NCI-H1048 (cell line): ENCODE measurements at places on chromosomes 4 and X.

DNA sequence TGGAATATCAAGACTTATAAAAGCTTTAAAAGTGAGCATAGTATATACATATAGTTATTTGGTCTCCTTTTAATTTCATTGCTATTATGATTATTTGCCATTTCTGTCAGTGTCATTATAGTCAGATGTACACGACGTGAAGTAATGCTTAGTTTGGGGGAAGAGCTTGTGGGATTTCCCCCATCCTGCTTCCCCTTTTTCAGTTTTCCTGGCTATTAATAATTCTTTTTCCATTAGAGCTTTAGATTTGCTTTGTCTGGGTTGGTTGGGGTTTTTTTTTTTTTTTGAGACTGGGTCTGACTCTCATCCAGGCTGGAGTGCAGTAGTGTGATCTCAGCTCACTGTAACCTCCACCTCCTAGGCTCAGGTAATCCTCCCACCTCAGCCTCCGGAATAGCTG, 5.4 kb downstream of the ABCE1 start:
- DNase-seq, result no peak

GRCh38 chrX:120660637-120661036, 30.8 kb upstream of the C1GALT1C1 start:
- no peak for DNase-seq

DNA sequence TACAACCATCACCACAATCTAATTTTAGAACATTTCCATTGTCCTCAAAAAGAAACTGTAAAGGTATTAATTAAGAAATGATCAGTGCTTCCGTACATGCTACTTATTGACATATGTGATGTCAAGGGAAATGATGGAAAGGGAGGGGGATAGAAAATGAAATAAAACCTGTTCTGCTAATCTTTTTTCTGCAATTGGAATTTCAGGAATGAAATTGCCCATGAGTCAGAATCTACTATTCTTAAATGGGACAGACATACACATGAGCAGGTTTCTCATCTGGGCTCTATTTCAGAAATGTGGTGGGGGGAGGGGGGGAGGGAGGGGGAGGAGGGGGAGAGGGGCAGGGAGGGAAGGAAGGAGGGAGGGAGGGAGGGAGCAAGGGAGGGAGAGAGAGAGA, 91.0 kb downstream of the SHROOM4 start:
- DNase-seq, result no peak

GRCh38 chrX:112866175-112866574, 25.5 kb upstream of the AMOT start:
- DNase-seq, result no peak

DNA sequence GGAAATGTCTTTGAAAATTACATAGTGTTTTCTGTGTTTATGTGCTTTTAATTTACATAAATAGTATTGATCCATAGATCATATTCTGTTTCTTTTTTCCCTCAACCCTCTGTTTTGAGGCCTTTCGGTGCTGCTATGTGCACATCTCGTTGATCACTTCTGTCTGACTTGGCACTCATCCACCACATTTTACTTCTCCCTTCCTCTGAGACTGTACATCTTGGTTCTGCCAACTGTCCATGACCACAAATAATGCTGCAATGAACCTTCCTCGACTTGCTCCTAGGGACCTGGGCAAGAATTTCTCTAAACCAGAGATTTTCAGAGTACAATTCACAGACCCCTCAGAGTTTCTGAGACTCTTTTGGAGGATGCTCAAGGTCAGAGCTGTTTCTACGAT, 74.4 kb downstream of the RTL5 start:
- DNase-seq, result no peak

DNA sequence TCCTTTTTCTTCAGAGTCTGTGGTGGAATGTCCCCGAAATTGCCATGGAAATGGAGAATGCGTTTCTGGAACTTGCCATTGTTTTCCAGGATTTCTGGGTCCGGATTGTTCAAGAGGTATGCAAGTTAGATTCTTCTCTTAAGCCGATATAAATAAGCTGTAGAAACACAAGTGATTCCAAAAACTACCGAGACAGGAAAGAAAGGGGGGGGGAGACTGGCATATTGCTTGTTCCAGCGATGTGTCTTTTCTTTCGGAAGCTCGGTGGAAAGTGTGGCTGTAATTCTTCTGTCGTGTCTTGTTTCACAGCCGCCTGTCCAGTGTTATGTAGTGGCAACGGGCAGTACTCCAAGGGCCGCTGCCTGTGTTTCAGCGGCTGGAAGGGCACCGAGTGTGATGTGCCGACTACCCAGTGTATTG, 236.9 kb downstream of the DCTD start:
- DNase-seq, result no peak

DNA sequence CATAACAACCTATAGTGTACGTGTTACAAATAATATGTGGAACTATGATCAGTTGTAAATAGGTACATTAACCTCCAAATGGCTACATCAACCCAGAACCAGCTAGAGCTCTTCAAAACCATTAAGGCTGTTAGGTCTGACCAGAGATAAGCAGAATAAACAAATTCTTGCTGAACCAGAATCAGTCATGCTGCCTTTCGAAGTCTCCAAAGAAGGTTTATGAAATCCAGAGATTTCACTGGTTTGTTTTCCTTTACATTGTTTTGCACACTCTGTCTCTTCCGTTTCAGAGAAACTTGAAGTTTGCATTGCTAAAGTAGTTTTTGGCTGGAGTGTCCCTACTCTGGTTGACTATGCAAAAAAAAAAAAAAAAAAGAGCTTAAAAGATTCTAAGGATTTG, 177.3 kb upstream of the SLIT2 start:
- DNase-seq, result no peak

DNA sequence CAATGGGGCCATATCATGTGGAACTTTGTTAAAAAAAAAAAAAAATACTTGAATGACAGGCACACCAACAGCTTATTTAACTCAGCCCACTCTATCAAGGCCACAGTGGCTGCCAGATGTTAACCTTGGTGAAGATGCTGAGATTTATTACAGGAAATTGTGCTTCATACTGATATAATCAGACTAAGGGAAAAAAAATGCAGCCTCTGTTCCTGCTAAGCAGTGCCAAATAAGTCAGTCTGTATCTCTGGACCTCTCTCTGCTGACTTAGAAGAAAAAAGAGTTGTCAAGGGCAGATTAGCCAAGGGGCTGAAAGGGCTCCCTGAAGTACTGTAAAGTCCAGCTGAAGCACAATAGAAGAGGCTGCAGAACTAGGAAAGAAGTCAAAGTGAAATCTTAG, 677.7 kb upstream of the HTR2C start:
- no peak for DNase-seq

- DNase-seq, result no peak
These were observed 431.6 kb downstream of the GABRG1 start for GRCh38 chr4:45692131-45692735.

DNA sequence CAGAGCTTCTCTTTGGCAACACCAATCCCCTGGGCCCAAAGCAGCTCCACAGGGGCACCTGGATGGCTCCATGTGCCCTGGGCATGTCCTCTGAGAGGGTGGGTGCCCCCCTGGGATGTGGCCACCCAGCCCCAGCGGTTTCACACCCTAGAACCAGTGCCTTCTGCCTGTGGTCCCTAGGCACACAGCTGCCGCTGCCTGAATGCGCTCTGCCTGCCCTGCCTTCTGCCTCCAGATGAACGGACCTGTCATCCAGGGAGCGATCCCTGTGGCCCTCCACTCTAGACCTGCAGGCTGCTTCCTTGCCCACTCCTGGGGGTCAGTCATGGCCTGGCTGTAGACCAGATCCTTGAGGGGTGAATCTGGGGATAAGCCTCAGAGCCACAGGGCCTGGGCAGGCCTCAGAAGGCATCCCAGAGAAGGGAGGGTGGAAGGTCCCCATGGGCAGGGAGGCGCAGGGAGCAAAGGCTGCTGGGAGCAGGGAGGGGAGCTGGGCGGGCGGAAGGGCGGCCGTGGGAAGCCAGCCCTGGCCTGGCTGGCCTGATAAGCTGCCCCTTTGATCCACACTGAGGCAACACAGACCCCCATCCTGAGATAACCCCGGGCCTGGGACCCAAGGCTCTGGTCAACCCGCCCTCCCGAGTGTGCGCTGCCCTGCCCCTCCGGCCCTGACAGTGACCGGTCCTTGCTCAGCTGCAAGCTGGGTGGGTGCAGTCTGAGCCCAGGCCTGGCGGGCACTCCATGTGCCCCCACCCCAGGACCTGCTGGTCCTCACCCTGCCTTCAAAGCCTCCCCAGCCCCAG, 8.1 kb upstream of the FGFR3 start:
- no peak for DNase-seq

- DNase-seq, result no peak
These were observed 84.5 kb downstream of the FAM53A start for GRCh38 chr4:1599491-1600210.

DNA sequence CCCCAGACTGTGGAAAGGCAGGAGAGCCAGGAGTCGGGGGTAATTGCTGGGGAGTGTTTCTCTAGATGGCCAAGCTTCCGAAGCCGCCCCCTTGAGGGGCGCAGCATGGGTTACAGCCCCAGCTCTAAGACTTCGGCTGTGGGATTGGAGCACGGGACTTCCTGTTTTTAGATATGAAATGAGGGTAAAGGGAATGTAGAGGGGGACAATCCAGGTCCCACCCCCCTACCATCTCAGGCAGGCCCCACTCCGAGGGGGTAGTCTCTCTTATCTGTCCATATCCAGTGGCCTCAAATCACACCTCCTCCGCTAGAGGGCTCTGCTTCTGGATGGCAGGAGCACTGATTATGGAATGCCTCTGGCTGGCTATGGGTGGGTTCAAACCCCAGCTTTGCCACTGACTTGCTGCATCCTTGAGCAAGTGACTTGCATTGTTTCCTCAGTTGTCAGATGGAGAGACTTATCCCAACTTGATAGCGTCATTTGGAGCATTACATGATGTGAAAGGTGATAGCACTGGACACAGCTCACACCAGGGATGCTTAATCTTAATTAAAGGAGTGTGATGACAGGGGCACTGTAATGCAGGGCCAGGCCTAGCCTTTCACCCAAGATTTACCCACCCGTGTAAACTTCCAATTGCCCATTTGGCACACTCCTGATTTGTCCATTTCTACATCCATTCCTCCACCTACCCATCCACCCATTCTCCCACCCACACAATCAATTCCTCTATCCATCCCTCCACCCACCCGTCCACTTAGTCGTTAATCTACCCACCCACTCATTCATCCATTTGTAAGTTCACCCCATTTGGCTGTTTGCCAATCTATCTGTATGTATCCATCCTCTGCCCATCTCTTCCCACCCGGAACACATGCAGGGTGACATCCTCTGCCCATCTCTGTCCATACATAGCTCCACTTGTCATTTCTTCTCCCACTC, 848 bp upstream of the KCND1 start:
- no peak for DNase-seq

DNA sequence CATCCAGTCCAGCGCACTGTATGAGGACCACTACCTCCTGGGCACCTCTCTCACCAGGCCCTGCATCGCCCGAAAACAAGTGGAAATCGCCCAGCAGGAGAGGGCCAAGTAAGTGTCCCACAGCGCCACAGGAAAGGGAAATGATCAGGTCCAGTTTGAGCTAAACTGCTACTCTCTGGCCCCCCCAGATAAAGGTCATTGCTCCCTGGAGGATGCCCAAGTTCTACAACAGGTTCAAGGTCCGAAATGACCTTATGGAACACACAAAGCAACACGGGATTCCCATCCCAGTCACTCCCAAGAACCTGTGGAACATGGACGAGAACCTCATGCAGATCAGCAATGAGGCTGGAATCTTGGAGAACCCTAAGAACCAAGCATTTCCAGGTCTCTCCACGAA, 104.1 kb downstream of the PLS3 start:
- no peak for DNase-seq

GRCh38 chr4:26609391-26609790, 25.5 kb downstream of the TBC1D19 start:
- DNase-seq, result no peak

GRCh38 chr4:183434666-183435190, 9.7 kb upstream of the CDKN2AIP start:
- DNase-seq, result no peak

DNA sequence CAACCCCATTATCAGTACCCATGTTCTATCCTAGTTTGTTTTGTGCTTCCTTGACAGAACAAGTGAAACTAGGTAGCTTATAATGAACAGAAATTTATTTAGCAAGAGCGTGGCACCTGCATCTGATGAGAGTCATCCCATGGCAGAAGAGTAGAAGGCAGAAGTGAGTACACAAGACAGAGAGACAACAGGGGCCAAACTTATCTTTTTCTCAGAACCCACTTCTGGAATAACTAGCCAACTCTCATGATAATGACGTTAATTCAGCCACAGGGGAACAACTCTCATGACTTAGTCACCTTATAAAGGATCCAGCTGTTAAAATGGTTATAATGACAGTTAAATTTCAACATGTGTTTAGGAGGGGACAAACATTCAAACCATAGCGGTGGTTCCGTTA, 644.9 kb downstream of the TECRL start:
- no peak for DNase-seq

DNA sequence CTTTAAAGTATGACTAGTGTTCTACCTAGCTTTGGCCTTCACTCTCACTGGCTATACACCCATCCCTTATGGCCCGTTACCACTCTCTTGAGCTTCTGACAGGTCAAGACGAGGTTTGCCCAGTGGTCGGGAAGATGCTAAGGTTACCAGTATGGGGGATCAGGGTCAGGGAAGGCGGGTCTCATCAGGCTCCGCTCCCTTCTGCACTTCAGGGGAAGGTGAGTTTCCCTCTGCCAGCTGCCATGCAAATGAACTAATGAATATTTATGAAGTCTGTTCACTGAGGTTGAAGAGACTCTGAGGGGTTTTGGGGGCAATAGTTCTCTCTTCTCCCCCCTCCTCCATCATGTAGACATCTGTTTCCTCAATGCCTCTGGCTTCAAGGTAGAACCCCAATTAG, 6.6 kb downstream of the EFNB1 start:
- no peak for DNase-seq

DNA sequence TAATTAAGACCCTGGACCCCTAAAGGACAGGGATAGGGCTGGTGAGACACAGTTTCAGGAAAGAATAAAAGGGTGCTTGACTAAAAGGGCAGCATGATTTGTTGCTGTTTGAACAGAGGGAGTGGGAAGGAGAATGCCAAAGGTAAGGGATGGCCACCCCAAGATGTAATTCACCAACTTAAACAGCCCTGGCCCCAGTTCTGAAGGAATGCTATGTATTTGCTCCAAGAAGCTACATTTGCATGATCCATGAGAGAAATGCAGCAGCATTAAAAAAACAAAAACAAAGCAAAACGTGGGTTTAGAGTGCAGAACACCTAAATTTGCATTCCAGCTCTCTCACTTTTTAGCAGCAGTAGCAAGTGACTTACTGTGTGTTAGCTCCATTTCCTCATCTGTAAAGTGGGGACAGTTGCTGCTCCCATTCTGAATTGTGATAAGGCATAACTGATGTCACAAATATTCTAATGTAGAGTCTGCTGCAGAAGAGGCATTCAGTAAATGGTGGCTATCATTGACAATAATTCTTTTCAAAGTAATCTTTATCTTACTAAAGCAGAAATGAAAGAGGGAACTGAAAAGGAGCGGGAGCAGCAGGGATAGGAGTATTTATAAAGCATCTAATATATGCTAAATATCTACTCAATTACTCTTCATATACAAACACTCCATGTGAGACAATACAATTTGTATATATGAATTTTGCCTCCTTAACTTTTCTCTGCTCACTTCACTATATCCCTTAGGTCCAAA, 115.8 kb downstream of the PPARGC1A start:
- DNase-seq, result no peak

GRCh38 chr4:166197166-166197565, 324.1 kb downstream of the TLL1 start:
- no peak for DNase-seq

GRCh38 chrX:123155327-123155726, 28.8 kb upstream of the GRIA3 start:
- no peak for DNase-seq

GRCh38 chr4:183621875-183622274, 37.1 kb downstream of the RWDD4 start:
- no peak for DNase-seq
